ENCODE measurements at places on chromosomes 4 and X.

DNA sequence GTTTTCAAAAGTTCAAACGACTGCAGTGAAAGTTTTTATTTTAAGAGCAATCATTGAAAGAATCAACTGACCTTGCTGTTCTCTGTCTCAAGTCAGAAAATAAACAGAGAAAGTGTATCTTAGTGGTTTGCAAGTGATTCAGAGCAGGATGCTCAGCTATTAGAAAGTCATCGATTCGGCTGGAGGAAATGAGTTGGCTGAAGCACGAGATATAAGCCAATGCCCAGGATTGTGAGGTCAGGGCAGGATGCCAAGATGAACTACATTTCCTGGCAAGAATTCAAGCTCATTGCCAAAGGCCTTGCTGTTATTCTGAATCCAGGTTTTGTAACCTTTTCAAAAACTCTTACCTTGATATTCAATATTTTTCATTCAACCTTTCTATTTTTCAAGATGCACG, 541.4 kb upstream of the BOD1L1 start:
- peak; percentile 79 for DNase-seq

DNA sequence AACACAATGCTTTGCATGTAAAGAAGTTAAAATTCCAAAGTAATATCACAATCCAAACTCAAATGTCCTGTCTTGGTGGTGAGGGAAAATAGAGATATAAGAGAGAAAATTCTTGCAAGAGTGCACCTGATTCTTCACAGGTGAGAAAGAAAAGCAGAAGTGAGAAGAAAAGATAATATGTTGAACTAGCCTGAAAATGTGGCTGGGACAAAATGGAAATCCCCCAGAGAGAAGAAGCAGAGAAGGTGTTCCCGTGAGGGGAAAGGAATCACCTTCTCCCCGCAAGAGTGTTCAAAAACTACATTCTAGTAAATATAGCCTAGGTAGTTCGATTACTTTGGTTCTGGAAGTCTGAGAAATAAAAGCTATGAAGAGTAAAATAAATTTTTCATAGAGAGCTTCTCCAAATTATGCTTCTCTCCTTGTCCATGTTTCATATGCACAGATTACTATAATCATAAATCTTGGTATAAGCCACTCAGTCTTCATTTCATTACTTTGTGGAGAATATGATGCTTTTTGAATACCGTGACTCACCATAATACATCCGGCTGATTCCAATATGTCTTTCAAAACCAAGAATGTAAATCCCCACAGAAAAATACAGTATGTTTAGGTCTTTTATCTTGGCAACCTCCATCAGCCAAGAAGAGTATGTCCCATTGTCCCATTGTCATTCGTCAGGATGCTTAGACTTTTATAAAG, 63.1 kb downstream of the COX18 start:
- no peak for DNase-seq

GRCh38 chr4:56696056-56696455, 15.0 kb upstream of the HOPX start:
- DNase-seq: no peak

DNA sequence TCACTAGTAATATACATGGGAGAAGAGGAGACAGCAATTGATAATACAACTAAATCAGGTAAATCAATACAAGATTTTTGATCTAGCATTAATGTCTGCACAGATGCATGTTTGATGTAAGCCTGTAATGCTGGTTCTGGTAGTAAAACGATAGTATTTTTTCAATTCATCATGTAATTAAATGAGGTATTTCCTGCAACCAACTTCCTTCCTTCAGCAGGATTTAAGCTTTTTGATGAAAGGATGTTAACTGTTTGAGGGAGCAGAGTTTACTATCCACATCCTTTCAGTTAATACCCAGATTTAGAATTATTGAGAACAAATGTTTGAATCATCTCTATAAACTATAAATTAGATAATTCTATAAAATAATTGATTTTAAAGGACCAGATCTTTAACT, 31.4 kb upstream of the NFKB1 start:
- no peak for DNase-seq

DNA sequence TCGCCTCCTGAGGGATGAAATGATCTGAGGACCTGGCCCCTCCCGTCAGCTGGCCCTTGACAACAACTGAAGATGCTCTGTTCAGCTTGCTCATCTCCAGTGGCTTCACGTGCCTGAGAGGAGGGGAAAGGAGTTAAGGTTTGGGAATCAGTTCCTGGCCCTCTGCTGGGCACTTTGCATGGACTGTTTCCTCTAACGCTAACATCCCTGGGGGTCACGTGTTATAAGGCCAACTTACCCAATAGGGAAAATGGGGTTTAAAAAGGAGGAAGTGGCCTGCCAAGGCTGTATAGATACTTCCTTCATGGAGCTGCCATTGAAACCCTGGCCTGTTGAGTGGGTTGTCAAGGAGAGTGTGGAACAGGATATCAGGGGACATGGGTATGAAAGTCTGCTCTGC, 65.6 kb downstream of the OR13H1 start:
- DNase-seq: no peak

GRCh38 chr4:122329876-122330565, 48.8 kb upstream of the ADAD1 start:
- DNase-seq: no peak

- no peak for DNase-seq
Observed at GRCh38 chrX:150683536-150684146, 9.6 kb upstream of the MTMR1 start.

- DNase-seq: no peak
Observed at GRCh38 chr4:39770005-39770404, 72.1 kb downstream of the UBE2K start.

GRCh38 chr4:2060611-2061185, 1.6 kb downstream of the NAT8L start:
- DNase-seq: peak; percentile 17

GRCh38 chr4:60809486-60809800, 390.7 kb upstream of the ADGRL3 start:
- no peak for DNase-seq

DNA sequence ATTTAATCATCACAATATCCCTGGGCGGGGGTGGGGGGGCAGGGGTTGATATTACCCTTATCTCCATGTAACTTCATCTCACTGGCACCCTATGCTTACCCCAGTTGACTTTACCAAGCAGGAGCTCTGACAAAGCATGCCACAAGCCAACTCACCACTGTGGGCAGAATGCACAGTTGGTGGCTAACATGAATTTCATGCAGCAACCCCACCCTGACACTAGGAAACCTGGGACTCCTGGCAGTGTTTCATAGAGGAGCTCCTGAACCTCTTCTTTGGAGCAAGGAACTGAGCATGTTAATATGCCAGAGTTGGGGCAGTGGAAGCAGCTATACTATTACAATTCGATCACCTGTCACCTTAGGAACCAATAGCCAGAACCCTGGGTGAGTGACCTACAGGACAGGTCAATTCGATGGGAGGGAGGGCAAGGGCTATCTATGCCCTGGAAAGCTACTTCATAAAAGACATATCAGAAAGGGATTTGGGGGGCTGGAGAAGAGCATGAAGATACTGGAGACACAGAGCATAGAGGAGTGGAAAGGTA, 97.2 kb upstream of the ACSL4 start:
- DNase-seq: no peak

DNA sequence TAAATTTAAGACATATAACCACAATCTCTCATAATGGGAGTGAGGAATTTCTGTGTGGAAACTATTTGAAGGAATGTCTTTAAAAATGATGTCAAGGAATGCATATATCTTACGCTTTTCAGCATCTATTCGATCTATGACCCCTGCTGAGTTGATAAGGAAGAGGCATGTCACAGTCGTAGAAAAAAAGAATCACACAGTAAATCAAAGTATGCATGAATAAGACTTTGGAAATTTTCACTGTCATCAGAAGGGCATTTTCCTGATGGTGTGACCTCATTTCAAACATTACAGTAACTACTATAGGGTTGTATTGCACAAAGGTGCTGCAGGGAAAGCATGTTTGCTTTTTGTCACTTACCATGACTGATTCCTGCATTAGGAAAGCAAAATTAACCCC, 41.5 kb downstream of the REELD1 start:
- no peak for DNase-seq

GRCh38 chrX:74853255-74853654, 72.0 kb downstream of the NEXMIF start:
- DNase-seq: no peak

DNA sequence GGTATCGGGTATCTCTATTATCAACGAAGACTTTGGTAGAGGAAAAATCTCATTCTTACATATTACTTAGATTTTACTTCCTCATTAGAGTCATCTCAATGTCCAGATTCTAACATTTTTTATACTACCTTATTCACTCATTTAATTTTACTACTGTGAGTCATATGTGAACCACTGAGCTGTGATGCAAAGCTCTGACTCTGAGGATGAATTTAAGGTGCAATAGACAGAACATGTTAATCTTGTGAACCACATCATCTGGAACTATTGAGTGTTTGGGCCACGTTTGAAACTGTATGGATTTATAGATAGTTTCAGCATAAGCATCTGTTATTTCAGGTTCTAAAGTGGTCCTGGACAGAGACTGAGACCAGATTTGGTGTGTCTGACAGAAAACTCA, 78.4 kb downstream of the PWWP3B start:
- DNase-seq: no peak

GRCh38 chr4:121484633-121485032, 103.8 kb upstream of the QRFPR start:
- no peak for DNase-seq

GRCh38 chr4:182074139-182074538, 169.1 kb upstream of the TENM3 start:
- DNase-seq: no peak

GRCh38 chr4:106691749-106692148, 323.2 kb upstream of the GIMD1 start:
- no peak for DNase-seq
